G401 (cell line): ENCODE measurements at places on chromosomes 5 and 9. TPM values are rescaled to one million over a fixed set of nuclear protein-coding genes. Genes with fewer than 3 reads are reported as not detected.

DNA sequence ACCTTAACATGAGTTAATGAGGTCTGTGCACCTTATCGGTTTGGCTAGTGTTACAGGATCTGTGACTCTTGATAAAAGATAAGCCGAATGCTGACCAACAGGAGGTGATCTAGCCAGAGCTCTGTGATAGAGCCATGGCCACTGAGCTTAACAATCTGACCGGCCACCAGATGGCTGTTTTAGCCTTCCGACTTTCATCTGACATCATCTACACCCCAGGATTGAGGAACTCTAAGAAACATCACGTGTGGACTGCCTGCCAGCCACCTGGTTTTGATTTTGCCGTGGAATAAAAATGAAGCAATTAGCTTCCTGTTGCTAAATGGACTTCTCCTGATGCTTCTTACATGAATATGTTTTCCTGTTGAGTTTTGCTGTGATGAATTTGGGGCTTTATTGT, 281.3 kb downstream of the CEMIP2 start:
- peak; percentile 73 for DNase-seq

DNA sequence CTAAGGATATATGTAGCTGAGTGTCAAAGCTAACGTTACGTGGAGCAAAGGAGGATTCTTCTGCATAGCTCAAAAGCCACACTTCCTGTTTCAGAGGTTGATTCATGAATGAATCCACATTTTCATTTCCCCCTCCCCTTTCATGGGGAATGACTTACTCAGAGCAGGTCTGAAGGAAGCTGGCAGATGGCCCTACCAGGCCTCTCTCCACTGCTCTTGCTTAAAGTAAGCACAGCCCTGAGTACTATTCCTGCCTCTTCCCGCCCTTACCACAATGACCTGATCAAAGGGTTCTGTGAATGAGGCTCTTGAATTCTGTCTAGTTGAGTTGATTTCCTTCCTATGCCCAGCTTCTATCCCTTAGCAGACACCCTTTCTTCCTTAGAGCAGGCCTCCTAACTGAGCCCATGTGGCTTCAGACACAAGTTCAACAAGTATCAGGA, 6.3 kb downstream of the IGIP start:
- DNase-seq, result no peak

GRCh38 chr9:5630081-5630507, 1.2 kb downstream of the RIC1 start:
- peak; percentile 30 for DNase-seq

Gene CCDC171
- total RNA-seq, result 0.55 and 2.4 TPM in 2 replicates

GRCh38 chr9:125180876-125181275, 8.7 kb downstream of the PPP6C start:
- no peak for DNase-seq

GRCh38 chr9:70468291-70468690, 53.8 kb upstream of the KLF9 start:
- DNase-seq, result no peak

DNA sequence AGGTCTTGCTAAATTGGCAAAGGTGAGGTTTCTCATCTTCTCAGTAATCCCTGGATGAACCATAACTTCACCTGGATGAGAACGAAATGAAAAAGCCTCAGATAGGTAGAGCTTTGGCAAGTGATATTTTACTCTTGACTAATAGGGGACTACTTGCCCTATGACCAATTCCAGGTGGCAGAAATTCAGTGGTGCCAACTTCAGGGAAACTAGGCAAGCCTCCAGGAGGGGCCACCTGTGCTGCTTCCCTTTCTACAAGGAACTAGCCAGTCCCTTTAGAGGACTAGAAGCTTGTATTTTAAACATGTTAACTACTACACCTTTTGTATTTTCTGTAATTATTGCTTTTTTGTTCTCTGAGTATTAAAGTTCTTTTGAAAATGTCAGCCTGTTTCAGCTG, 169.0 kb upstream of the GRIA1 start:
- no peak for DNase-seq

GRCh38 chr5:66898241-66898995, 298.2 kb downstream of the CD180 start:
- no peak for DNase-seq

Gene TEX48
- total RNA-seq, result not detected in 2 replicates

Gene DNAJB5
- 21.1 and 24.2 TPM in 2 replicates for total RNA-seq

GRCh38 chr5:50697739-50698138, 31.3 kb downstream of the PARP8 start:
- no peak for DNase-seq

DNA sequence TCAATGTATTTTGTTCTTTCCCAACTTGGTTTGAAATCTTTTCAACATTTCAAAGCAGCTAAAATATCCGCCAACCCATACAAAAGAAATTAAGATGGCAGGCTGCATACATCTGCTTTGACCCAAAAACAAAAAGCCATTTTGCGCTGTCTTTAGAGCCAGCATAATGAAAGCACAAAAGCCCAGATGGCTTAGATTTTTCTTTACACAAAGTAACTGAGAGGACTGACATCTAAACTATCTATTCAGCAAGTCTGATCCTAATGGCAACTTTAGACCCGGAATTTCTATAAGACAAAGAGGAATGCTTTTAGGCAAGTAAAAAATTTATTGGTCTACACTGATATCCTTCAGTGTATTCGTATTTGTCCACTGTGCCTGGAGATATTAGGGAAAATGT, 86.3 kb downstream of the MYO10 start:
- DNase-seq, result no peak

GRCh38 chr5:57249265-57249874, 75.5 kb downstream of the GPBP1 start:
- DNase-seq, result no peak

- DNase-seq, result no peak
Observed at GRCh38 chr9:5510360-5510931, at the start of gene PDCD1LG2. TSS of gene PDCD1LG2 (plus strand) at chr9:5510531. CDS start at chr9:5522547, 12,016 bp downstream.

Gene HINT2
- 32.3 and 55.8 TPM in 2 replicates for total RNA-seq

DNA sequence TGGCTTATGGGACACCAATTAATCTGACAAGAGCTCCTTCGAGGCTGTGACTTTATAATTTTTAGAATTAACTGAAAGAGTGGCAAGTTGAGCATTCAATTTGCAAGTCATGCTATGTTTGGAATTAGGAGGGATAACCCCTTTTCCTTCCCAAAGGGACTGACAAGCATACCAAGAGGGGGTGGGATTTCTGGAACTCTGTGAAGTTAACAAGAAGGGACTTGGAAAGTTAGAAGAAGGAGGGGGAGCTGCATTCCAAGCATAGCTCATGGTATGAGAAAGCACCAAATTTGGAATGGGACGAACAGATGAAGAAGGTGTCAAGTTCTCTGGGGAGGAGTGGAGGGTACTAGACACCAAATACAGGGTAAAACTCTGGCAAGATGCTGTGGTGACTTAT, 8.9 kb upstream of the PALM2AKAP2 start:
- DNase-seq, result no peak
